Adrenal gland (tissue), 19 donors: ENCODE measurements at places on chromosomes 1 and 21. TPM values are rescaled to one million over a fixed set of nuclear protein-coding genes. Genes with fewer than 3 reads are reported as not detected.

The FTCD gene
- 1.8 TPM for total RNA-seq

The KLF17 gene
- total RNA-seq: 0.50 TPM

The HSPB7 gene
- 105 TPM for total RNA-seq

DNA sequence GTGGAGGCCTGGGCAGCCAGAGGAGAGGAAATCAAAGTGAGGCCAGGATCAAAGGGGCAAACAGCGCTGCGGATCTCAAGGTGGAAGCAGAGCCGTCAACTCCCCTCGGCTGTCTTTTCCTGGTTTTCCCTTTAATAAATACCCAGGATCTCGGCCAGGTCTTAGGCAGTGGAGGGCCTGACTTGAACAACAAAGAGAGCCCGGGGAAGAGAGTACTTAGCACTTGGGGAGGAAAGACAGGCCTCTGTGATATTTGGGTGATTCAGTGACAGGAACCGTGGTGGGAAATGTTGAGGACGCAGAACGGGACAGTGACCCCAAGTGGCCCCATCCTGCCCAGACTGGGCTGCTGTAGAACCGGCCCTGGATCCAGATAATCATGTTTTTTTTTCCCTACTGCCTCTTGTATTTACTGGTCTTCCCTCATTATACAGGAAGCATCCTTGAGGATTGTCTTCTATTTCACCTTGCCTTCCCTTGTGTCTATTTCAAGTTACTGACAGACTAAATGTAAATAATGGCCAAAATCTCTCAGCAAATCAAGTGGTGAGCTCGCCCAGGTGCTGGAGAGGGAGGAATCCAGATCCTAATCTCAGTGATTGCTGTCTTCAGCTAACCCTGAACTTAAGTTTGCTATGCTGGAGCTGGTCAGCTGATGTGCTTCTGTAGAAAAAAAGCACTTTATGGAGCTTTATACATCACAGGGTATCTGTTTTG, 2.8 kb upstream of the MIXL1 start:
- no peak for DNase-seq

DNA sequence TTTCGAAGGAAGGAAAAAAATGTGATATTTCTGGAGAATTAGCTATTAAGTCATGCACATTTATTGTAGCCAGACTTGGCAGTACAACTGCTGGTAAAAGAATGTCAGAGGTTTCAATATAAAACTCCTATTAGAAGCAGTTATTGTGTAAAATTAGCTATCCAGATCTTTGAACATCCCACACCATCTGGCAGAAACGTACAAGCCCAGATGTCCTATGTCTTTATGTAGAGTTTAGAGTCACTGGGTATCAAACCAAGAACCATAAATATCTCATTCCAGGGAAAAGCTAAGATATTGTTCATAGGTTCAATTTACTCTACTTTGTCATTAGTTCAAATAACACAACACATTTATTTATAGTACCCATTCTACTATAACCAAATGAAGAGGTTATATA, 31.4 kb downstream of the OLFM3 start:
- DNase-seq: no peak

DNA sequence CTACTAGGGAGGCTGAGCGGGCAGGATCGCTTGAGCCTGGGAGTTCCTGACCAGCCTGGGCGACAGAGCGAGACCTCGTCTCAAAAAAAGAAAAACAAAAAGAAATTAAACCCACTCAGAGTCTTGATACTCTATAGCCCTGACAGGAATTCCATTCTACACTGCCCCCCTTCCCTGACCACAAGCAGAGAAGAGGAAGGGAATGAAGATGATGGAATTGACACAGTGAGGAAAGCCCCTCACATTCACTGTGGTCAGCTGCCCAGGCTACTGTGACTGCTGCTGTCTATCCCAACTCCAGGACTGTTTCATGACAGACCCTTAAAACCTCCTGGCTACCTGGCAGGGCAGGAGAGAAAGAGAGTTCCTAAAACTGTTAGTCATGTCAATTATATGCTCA, 12.1 kb downstream of the LIN9 start:
- no peak for DNase-seq

- DNase-seq: no peak
Observed at GRCh38 chr1:100265562-100265930, 470 bp upstream of the RTCA start.
